ENCODE measurements at places on chromosomes 1 and 21. TPM values are rescaled to one million over a fixed set of nuclear protein-coding genes. Genes with fewer than 3 reads are reported as not detected.

BMP8B gene
- 0.08 TPM for polyA plus RNA-seq

- DNase-seq, result no peak
- no peak overlapping the region for H3K27ac ChIP-seq
- H3K4me3 ChIP-seq, result no peak overlapping the region
- no peaks in the 10 kb centered on the region for H3K36me3 ChIP-seq
- peaks cover 15% of the 10 kb centered on the region for H3K27me3 ChIP-seq
- H3K4me1 ChIP-seq, result peaks cover 15% of the 10 kb centered on the region
These were observed 5.1 kb downstream of the ATF3 start for GRCh38 chr1:212613440-212614335.

GRCh38 chr1:24555591-24556413, at the start of gene NCMAP:
Gene NCMAP (plus strand): TSS chr1:24556087. CDS start chr1:24595431, 39,344 bp downstream.
- H3K27ac ChIP-seq, result no peak within 1 kb of the TSS
- peaks cover 5% of the 10 kb centered on the region for H3K4me1 ChIP-seq
- peaks cover 19% of the 10 kb centered on the region for H3K27me3 ChIP-seq
- DNase-seq, result peak; percentile 80

DNA sequence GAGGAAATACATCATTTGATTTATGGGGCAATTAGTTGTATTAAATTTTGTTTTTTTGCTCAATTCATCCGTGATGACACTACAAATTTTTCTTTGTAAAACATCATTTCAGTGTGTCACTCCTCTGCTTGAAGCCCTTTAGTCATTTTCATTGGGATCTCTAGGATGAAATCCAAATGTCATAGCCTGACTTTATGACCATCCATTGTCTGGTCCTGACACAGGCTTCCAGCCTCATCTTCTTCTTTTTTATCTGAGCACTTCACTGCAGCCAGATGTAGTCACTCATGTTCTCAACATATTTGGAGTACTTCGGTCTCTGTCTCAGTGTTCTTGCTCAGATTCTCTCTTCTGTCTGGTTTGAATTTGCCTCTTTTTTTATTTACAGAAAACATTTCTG, 173.1 kb downstream of the HMCN1 start:
- H3K4me1 ChIP-seq, result no peaks in the 10 kb centered on the region
- no peaks in the 10 kb centered on the region for H3K36me3 ChIP-seq
- no peak for DNase-seq
- H3K27me3 ChIP-seq, result no peaks in the 10 kb centered on the region
- H3K27ac ChIP-seq, result no peak overlapping the region

DNA sequence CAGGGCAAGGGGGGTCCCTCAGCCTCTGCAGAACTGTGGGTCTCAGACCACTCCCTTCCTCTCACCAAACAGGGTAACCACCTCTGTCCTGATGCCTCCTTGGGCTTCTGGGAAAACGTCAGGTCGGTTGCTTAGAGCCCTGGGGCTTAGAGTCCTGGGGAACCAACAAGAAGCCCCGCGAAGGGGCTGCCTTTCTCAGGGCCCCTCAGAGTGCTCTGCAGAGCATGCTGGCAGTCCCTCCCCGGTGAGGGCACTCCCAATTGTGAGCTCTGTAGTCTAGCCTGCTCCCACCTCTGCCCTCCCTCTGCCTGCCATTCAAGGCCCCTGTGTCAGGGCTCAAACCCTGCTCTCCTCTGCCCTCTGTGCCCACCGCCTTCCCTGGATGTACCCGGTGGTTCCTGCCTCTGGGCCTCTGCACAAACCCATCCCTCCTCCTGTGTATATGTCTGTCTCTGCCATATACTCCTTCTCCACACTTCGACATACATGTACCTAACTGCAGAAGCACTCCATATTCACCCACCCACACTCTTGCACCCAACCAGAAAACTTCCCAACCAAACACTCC, 92.3 kb downstream of the DMRTB1 start:
- no peak overlapping the region for H3K4me3 ChIP-seq
- no peaks in the 10 kb centered on the region for H3K4me1 ChIP-seq
- no peaks in the 10 kb centered on the region for H3K36me3 ChIP-seq
- DNase-seq, result peak; percentile 53

GRCh38 chr1:160884579-160884978, 401 bp downstream of the ITLN1 start:
- no peaks in the 10 kb centered on the region for H3K36me3 ChIP-seq
- H3K4me1 ChIP-seq, result peaks cover 19% of the 10 kb centered on the region
- peak overlapping the region; percentile 20 for H3K27ac ChIP-seq
- DNase-seq, result no peak
- no peaks in the 10 kb centered on the region for H3K27me3 ChIP-seq
